Kidney epithelial cell (primary cell): ENCODE measurements at places on chromosomes 6 and 20.
A peak's percentile ranks its signal among the peaks of the same experiment; 100 is the strongest.

- DNase-seq = no peak
Measured at GRCh38 chr6:14505401-14505800, 387.8 kb downstream of the CD83 start.

DNA sequence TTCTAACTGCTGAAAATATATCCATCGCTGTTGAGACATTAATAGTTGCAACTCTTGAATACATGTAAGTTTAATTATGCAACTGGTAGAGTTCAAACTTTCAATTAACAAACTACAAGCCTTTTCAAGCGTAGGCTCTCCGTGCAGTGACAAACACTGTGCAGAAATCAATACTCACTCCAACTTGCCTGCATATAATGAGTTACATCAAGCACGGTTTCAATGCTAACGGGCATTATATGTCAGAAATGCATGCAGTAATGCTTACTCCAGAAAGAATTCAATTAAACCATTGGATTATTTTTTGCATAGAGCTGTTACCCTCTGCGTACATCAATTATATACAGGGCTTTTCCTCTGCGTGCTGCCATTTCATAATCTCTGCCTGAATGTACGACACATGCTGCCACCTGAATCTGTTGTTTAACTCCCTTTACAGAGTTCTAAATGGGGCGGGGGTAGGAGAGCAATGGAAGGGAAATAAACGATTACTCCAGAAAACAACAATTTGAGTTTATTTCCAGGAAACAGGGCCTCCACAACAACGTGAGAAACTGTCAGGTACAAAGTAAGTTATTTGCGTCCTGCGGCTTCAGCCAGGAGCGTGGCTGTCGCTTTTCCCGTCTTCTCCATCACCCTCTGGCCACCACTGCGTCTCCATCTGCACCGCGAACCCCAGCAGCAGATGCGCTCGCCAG is 1.8 kb downstream of the PTPRK start:
- DNase-seq = no peak

- no peak for DNase-seq
Measured at GRCh38 chr6:134363323-134364039, 45.6 kb upstream of the SGK1 start.

DNA sequence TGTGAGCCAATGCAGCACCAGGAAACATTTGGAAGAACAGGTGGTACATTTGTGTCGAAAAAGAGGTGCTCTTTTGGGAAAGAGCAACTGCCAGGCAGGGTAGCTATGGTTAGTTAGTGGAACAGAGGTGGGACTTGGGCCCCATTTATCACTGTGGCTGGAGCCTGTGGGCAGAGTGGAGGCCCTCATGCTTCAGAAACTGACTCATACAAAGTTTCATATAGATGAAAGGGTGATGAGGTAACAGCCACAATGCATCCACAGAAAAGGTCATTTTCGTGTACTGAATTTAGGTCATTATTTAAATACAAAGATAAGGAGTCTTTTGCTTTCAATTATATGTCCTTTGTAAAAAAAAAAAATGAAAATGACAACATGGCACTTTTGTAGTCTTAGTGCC is 76.4 kb upstream of the HS3ST5 start:
- DNase-seq = no peak

GRCh38 chr20:10218536-10219451 is at the start of gene SNAP25:
TSS of gene SNAP25 (plus strand) at chr20:10218830. CDS start at chr20:10275492, 56,662 bp downstream.
- peak; percentile 50 for DNase-seq

GRCh38 chr6:157517601-157518359 is 136.8 kb downstream of the ZDHHC14 start:
- no peak for DNase-seq
